GM23248 (cell line): ENCODE measurements at places on chromosomes 2 and 18. TPM values are rescaled to one million over a fixed set of nuclear protein-coding genes. Genes with fewer than 3 reads are reported as not detected.

DNA sequence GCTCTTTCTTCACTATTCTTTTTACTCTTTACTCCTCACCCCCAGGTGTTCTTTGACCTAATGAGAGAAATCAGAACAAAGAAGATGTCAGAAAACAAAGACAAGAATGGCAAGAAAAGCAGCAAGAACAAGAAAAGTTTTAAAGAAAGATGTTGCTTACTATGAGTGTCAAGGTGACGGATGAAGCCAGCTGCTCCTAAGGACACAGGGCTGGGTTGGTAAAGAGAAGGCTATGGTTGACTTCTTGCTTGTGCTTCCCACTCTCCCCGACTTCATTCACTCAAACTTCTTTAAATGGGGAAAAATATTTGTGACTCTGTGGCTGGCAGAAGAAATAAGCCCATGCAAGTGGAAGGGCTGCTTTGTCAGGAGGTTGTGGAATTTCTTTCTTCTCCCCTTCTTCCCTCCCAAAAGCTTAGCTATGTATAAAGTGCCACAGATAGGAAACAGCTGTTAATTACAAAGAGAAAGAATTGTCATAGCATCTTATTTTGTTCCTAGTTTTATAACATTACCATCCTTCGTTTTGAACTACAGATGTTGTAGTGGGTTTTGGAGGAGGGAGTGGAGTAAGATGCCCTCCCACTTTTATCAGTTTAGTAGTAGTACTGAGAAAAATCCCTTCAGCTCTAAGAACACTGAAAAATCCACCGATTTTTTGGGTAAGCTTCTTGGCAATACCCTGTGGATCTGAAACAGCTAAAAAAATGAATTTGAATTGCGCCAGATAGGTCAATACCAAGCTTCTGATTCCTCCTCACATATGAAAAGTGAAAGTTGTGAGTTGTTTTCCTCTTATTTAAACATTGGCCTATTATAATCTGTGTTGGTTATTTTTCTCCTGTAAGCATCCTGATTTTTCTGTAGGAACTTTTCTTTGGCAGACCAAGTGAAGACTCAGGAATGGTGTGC, 40.7 kb downstream of the RALB start:
- DNase-seq: no peak

DNA sequence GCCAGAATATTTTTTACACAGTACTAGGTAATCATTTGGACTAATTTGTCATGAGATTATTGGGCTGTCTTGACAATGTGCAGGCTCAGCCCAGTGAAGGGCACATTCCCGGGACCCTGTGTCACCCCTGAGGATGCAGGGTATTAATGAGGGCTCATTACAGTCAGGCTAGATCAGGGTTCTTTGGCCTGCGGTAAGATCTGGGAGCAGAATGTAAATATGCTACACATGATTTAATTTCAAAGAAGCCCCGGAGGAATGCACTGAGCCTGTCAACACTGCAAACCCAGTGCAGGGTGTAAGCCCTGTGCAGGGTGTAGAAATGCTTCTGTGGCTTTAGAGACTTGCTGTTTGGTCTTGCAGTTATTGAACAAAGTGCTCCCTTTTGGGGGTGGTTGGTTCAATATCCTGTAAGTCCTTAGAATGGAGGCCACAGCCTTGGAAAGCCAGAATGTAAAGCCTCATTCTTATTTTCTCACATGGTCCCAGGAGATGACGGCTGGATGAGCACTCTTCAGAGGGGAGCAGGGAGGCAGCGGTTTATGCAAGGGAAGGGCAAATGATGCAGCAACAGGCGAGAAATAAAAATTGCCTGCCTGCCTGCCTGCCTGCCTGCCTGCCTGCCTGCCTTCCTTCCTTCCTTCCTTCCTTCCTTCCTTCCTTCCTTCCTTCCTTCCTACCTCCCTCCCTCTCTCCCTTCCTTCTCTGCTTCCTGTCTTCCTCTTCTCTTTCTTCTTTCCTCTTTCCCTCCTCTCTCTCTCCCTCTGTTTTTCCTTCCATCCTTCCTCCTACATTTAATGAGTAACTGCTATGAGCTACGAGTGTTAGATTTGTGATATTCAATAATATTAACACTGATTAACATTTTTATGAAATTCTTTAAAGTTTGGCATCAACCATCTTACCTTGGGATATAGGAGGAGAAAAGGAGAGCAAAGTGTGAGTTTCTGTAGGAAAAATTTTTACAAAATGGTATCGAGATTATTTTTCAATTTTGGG, 148.8 kb downstream of the VAPA start:
- DNase-seq: no peak

DNA sequence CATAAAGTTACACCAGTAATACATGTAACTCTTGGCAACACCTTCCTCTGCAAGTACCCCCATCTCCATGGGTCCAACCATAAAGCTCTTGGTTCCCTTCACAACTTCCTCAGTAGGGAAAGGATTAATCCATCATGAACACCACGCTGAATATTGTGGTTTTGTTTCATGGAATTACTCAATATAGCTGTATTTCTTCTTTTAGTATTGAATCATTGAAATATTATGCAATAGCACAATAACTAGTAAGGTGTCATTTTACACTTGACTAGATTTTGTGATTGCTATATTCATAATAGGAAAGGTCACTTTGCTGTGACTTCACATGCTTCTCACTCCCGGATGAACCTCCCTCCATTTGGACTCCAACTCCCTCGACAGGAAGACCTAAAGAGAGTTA, 29.7 kb upstream of the PID1 start:
- peak; percentile 65 for DNase-seq

DNA sequence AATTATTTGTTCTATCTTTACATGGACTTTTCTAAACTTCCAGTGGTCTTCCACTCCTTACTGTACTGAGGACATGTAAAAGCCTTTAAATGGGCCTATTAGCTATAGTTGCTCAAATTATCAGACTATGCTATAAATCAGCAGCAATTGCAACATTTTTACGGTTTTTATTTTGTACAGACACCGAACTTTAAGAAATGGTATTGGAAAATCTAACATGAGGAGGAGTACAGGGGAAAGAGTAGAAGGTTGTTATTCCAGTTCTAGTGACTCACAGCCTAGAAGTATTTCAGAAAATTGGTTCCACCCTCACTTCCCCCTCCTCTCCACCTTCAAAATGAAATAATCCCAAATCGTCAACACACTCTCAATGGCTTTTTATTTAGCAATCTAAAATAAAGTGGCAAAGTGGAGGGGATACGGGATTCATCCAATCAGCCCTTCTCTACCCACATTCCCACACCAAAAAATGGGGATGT, 1.1 kb downstream of the NCKAP1 start:
- peak; percentile 74 for DNase-seq

- DNase-seq: no peak
Observed at GRCh38 chr18:37482002-37482401, 83.6 kb downstream of the CELF4 start.

DNA sequence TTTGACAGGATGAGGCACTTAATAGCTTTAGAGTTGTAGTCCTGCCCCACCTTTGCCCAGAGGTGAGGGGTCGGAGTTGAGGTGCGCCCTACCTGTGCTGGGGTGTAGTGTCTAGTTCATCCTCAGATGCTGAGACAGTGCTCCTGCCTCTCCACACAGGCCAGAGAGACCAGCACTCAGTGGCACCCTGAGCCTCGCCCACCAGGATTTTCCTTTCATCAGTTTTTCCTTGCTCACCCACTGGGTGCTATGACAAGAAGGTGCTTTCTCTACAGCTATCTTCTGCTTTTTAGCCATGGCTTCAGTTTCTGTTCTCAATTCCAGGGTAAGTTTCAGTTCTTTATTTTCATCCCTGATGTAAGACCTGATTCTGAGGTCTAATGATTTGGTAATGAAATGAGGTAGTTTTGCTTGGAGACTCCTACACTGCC, 16.8 kb upstream of the TMEM131 start:
- DNase-seq: no peak

DNA sequence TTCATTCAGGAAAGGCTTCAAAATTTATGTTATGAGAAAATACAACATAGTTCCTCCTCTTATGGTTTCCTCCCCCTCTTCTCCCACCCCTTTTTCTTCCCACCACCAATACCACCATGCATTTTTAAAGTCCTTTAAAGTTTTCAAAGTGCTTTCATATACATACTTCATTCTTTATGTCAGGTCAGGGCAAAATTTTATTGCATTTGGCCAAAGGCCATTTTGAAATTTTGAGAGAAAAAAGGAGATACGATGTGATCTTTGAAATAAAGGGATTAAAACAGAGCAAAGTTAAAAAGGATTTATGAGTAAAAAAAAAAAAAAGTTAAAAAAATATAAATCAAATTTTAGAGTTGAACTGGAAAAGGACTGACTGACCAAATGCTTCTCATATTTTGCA, 792.5 kb upstream of the FANCL start:
- DNase-seq: no peak

DNA sequence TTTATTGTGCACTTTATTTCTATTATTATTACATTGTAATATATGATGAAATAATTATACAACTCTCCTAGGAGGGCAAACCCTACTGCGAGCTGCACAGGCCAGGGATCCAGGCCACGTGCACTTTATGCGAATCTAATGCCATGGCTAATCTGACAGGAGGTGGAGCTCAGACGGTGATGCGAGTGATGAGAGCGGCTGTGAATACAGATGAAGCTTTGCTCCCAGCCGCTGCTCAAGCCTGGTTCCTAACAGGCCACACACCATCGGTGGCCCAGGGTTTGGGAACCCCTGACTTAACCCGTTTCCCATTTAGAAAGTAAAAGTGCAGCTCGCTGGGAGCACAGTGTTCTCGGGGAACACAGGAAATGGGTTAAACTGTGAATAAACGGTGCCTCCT, 40.8 kb upstream of the RAB6D start:
- no peak for DNase-seq

- no peak for DNase-seq
Observed at GRCh38 chr18:1797235-1797634, 774.1 kb downstream of the METTL4 start.

TUBA3D gene
- not detected in 2 replicates for polyA plus RNA-seq

ANKRD62 gene
- polyA plus RNA-seq: not detected in 2 replicates

LMAN2L gene
- 22.3 and 25.5 TPM in 2 replicates for polyA plus RNA-seq

NCKAP5 gene
- 0.38 and 0.86 TPM in 2 replicates for polyA plus RNA-seq

HTR2B gene
- polyA plus RNA-seq: 0.15 TPM in 1 of 2 replicates, not detected in the other
